ENCODE measurements at places on chromosomes 2 and 18.
A peak's percentile ranks its signal among the peaks of the same experiment; 100 is the strongest.

- DNase-seq = no peak
Measured at GRCh38 chr18:3260995-3261372, 949 bp upstream of the MYL12B start.

GRCh38 chr2:51410331-51410730, 378.4 kb upstream of the NRXN1 start:
- DNase-seq = no peak

DNA sequence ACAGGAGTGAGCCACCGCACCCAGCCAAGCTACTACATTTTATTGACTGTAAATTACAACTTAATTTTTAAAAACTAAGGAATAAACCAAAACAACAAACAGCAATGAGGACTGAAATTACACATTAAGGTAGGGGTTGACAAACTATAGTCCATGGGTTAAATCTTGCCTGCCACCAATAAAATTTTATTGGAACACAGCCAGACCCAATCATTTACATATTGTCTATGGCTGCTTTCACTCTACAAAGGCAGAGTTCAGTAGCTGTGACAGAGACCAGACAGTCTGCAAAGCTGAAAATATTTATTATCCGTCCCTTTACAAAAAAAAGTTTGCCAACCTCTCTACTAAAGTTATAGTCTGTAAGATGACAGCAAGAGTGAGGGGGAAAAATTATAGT, 24.3 kb upstream of the UGP2 start:
- no peak for DNase-seq

- no peak for DNase-seq
Measured at GRCh38 chr2:184346338-184346862, 251.9 kb upstream of the ZNF804A start.

DNA sequence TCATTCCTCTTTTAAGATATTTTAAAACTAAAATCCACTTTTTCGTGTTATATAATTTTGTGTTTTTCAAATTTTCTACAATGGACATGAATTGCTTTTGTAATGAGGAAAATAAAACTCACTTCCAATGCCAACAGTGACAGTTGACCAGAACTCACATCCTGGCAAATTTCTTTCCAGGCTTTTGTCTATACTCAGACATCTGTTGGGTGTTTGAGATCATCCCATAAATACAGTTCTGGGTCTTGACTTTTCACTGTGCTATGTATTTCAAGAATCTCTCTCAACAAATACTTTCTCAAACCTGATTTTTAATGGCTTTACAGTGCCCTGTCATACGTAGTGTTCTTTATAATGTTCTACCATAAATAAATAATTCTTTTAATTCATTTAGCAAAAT, 57.6 kb downstream of the RPL37A start:
- DNase-seq = no peak

DNA sequence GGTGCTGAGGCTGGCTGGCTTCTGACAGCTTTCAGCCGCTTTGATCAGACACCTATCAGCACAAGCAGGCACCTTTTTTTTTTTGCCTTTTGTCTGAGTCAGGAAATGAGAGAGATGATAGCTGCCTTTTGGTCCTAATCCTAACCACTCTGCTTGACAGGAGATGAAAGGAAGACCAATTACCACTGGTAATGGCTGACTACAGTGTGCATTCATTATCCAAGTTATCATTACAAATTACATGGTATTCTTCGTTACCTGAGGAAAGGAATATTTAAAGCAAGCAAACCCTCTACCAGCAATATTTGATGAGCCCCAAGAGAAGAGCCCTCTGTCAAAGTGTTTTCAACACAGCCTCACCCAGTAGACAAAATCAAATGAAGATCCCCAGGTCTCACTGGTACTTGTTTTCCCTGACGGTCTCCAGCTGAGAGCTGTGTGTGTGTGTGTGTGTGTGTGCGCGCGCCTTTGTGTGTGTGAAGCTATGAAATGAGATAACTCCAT, 925.7 kb downstream of the DCDC2C start:
- no peak for DNase-seq

DNA sequence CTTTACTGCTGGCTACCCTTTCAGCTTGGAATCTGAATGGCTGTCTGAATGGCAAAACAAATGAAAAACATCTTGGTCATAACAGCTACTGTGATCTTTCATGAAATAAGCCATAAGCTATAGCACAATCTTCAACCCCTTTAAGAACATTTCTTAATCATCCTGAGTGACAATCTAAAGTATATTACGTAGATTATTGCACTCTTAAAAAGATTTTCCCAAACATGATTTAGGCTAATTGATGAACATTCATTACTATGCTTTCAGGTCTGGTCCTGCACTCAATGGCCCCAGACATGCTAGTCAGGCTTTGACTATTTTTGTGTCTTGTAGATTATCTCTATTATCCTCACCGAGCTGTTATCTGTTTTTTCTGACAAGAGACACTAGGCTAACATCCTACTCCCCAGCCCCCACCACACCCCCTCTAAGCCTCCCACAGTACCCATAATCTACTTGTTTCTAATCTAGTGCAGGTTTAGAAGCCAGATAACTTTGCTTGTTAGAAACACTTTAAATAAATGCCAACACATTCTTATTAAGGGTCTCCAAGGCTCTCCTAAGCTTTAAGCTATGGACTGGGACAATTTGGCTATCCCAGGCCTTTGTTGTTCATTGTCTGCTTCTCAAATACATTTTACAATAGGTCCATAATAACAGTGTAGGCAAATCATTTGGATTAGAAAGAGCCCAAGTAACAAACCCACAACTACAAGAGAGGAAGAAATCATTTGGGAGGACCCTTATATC, 4.2 kb downstream of the SMAD2 start:
- no peak for DNase-seq

DNA sequence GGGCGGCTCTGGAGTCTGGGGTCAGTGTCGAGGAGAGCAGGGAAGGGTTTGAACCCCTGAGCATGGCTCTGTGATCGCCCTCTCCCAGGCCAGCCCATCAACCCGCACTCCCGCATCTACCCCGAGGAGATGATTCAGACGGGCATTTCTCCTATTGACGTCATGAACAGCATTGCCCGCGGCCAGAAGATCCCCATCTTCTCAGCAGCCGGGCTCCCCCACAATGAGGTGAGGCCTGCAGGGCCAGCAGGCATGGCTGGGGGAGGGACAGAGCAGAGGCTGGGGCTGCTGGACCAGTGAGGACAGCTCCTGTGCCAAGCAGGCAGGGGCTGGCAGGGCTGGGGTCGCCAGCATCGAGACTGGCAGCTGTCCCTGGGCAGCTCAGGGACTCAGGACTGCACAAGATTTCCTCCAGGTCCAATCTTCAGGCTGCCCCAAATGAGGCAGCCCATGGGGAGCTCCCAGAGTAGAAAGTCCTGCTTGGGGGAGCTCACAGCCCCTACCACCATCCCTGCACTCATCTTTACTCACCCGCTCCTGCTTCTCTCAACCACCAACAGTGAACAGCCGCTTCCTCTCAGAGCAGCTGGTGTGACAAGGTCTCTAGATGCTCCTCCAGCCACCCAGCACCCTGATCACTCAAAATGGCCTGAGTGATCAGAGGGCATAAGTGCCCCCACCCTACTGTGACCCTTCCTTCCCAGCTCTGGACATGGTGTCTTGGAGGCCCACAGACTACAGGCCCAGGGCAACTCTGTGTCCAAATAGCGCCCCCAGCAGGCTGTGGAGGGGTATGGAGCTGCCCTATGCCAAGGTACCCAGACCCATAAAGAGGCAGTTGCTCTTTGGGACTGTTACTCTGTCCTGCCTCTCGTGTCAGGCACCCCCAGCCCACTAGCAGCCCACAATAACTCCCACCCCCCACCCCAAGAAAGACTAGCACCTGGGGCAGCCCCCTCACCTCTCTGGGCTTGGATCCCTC, 18.3 kb upstream of the ANKRD53 start:
- peak; percentile 11 for DNase-seq

DNA sequence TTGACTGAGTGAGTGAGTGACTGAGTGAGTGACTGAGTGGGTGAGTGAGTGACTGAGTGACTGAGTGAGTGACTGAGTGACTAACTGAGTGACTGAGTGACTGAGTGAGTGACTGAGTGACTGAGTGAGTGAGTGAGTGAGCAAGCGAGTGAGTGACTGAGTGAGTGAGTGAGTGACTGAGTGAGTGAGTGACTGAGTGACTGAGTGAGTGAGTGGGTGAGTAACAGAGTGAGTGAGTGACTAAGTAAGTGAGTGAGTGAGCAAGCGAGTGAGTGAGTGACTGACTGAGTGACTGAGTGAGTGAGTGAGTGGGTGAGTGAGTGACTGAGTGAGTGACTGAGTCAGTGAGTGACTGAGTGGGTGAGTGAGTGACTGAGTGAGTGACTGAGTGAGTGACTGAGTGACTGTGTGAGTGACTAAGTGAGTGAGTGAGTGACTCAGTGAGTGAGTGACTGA, 11.9 kb downstream of the MAL start:
- no peak for DNase-seq

- DNase-seq = peak; percentile 54
Measured at GRCh38 chr2:130836501-130837174, at the start of gene ARHGEF4. TSS of gene ARHGEF4 (plus strand) at chr2:130836914. CDS start at chr2:130836954, 40 bp downstream.

DNA sequence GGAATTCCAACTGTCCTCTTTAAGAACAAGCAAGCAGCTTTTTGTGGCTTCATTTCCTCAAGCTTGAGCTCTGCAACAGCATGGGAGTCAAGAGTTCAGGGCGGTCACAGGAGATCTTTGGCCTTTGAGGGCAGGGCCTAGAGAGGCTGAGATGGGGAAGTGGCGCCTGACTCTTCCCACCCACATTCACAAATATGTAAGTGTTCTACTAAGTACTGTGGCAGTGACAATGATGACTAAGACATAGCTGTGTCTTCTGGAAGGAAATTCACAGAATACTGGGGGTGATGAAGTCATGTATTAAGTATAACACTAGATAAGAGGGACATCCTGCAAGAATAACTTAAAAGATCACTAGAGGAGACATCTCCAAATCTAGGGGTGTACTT, 15.0 kb downstream of the RND3 start:
- no peak for DNase-seq

DNA sequence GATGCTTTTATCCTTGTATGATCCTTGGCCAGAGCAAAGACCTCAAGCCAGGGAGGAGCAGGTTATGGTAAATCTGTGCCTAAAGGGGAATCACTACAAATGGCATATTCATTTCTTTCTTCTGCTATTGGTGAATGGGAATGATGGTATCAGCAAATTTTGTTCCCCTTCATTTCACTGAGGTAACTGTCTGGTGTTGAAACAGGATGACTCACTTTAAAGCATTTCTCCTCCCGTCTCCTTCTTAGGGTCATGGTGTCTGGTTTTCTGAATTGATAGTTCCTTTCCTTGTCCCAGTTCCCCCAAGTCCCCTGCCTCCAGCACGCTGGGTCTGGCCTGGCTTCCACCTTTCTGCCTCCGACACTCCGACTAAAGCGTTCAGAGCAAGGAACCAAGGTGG, 109.2 kb downstream of the MREG start:
- DNase-seq = no peak

DNA sequence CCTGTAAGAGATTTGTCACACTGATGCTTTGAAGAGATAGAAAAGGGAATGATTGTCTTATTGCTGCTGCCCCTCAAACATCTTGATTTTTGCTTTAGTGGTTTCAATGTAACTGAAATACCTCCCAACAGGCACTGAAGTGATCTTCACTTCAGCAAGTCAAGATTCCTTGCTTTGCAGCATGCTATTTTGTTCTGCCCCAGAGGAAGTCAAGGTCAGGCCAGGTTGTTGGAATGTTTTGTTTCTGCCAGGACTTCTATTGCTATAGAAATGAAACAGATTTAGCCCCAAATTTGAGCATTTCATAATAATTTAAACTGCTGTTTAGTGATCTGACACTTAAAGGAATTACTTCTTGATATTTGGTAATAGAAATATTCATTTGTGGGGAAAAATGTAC, 277.6 kb downstream of the ZNF804A start:
- peak; percentile 58 for DNase-seq
